Chondrocyte (in vitro differentiated cells): ENCODE measurements at places on chromosomes 1 and 21. TPM values are rescaled to one million over a fixed set of nuclear protein-coding genes. Genes with fewer than 3 reads are reported as not detected.

DNA sequence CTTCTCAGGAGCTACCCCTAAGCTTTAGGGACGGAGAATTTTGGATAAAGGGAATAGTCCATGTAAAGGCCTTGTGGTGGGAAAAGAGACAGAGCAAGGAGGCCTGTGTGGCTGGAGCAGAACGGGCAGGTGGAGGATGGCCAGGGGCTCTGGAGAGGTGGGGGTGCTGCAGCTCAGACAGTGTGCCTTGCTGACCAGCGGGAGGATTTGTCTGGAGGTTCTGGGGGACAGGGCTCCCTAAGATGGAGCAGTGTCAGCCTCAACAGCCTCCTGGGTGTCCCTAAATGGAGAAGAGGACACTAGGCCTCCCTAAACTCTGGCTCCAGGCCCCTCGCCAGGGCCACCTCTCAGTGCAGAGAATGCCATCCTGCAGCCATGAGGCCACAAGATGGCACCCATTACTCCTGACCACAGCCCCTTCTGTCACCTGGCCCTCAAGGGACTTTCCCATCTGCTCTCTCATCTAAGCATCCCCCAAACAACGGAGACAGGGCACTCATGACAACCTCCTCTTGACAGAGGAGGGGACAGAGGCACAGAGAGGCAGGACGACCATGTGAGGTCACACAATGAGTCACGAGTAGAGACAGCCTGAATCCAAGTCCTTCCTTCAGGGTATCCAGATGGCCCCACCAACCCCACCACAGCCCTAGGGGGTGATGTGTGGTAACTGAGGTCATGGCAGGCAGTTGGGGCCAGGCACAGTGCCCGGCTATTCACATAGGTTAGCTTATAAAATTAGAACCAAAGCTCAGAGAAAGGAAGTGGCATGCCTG lies 94.7 kb downstream of the DMRTB1 start:
- peak; percentile 58 for DNase-seq

The WNT2B gene
- total RNA-seq = 2.8 to 6.0 TPM (median 6.0 TPM) in 3 replicates

The SEC16B gene
- total RNA-seq = 3.6 to 5.7 TPM (median 4.1 TPM) in 3 replicates

The LENEP gene
- total RNA-seq = 0.72 to 0.85 TPM in 2 of 3 replicates, not detected in the other

- no peak for DNase-seq
These were observed 25.3 kb downstream of the PCNT start for GRCh38 chr21:46349134-46349760.

The NPHS2 gene
- not detected in 3 replicates for total RNA-seq

GRCh38 chr1:229371624-229372023 lies 28.8 kb upstream of the CCSAP start:
- no peak for DNase-seq

GRCh38 chr1:21268281-21269239 lies 21.7 kb downstream of the ECE1 start:
- DNase-seq = no peak

DNA sequence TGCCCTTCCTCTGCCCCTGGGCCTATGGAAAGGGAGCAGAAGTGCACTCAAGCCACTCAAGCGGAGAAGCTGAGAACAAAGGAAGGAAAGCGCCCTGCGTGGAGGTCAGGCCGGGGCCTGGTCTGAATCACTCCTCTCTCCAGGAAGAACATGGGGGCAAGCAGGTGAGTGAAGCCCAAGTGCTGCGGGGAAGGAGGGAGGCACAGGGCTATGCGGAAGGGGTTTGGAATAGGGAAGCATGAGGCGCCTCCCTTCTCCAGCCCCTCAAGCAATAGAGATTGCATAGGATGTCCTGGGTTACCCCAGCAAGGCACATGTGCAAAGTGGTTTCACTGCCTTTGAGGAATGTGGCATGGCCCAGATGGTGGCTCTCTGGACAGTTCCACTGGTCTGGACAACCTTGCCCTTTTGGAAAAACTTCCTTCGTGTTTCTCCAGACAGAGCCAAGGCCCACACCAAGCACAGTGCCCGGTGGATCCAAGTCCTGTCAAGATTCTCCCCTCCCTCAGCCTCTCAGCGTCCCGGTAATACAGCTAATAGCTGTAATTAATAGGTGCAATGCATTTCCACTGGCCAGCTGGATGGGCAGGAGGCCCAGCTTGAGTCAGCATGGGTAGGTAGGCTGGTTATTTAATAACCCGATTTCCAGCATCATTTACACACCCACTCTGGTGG lies 13.7 kb downstream of the BLACAT1 start:
- DNase-seq = no peak

- peak; percentile 59 for DNase-seq
These were observed 4.5 kb upstream of the SDC3 start for GRCh38 chr1:30912913-30913652.

GRCh38 chr1:179745131-179745611 lies 2.1 kb downstream of the FAM163A start:
- no peak for DNase-seq

DNA sequence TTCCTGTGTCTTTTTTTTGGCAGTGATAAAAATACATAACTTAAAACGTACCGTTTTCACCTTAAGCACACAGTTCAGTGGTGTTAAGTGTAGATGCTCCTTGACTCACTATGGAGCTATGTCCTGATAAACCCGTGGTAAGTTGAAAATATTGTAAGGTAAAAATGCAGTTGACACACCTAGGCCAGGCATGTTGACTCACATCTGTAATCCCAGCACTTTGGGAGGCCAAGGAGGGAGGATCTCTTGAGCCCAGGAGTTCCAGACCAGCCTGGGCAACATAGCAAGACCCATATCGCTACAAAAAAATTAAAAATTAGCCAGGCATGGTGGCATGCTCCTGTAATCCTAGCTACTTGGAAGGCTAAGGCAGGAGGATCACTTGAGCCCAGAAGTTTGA lies 73.6 kb upstream of the COG2 start:
- DNase-seq = no peak

DNA sequence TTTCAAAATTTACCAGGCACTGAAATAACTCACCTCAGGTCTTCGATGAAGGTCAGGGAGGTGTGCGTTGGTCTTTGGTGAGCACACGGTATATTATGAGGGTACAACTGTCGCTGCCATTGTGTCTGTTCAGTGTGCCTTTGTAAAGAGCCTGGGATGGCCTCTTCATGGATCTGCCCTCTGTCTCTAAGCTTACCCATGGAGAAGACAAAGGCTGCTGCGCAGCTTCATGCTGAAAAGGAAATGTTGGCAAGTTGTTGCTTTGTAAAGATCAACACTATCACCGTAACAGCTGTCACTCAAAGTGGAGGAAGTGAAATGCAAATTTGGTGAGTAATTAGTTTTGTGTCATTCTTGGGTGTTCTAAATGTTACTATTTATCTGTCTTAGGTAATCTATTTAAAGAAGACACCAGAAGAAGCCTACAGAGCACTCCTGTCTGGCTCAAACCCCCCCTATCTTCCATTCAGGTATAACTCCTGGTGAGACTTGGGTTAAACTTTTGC lies 71.6 kb downstream of the CDC14A start:
- DNase-seq = no peak

The CHIA gene
- not detected in 3 replicates for total RNA-seq

DNA sequence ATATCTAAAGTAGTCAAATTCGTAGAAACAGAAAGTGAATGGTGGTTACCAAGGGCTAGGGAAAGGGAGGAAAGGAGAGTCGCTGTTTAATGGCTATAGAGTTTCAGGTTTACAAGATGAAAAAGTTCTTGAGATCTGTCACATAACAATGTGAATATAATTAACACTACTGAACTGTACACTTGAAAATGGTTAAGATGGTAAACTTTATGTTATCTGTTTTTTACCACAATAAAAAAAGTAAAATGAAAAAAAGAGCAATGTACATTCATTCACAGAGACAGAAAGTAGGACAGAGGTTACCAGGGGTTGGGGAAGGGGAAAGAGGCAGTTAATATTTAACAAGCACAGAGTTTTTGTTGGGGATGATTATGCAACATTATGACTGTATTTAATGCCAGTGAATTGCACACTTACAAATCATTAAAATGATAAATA lies 53.3 kb upstream of the SEC16B start:
- no peak for DNase-seq
